Germinal center (tissue), 1 donor: ENCODE measurements at places on chromosomes 16 and 17.

DNA sequence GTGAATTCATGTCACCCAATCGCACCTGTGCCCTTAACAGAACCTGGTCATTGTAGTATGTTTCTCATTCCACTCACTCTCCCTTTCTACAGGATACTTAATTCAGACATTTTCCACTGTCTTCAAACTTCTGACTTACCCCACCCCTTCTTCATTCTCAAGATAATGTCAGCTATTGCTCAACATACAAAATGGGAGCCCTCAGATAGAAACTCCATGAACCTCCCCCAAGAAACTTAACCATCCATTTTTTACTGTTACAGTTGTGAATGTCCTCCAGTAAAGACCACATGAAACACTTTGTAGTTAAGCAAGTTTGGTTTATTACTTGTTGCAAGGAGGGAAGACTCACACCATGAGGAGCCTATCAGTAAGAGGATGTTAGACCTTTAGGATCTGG lies 22.1 kb upstream of the ARHGAP17 start:
- no peak for DNase-seq

DNA sequence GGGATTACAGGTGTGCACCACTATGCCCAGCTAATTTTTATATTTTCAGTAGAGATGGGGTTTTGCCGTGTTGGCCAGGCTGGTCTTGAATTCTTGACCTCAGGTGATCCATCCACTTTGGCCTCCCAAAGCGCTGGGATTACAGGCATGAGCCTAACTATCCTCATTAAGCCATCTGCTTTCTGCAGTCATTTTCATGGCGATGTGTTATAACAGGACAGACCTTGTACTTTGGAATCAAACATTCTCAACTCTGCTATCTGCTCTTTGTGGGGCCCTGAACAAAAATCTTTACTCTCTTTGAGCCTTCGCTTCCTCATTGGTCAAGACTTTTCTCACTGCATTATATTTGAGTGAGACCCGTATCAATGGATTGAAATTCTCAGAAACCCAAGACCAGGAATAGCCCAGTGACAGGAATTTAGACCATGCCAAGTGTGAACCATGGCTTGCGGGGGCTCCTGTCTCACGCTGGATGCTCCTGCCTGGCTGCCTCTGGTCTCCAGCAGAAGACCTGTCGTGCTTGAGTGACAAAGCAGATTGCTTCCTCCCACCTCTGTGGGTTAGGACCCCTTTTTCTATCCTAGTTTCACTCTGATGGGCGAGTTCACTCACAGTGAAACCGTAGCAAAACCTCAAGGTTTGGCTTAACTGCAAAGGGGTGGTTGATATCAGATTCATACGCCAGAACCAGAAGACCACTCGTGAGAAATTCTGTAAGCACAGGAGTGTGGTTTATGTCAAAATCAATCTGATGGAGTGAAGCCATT lies 519.1 kb downstream of the MAF start:
- DNase-seq: no peak

- no peak for DNase-seq
Measured at GRCh38 chr16:67216612-67217490, 10.1 kb upstream of the TMEM208 start.

DNA sequence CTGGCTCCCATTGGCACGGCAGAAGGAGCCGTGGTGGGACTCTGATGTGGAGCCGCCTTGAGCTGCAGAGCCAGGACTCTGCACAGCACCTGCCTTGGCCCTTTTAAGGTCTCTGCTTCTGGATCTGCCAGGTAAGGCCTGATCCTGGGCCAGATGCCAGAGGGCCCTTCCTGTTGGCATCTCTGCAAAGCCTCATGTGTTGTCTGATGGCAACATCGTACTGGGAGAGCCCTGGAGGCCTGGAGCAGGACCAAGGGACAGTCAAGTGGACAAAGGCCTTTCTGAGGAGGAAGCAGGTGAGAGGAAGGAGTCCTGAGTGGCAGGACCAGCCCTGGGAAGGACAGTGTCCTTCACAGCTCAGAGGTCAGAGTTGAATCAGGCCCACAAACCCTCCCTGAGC lies 26.1 kb downstream of the SOCS1 start:
- no peak for DNase-seq

DNA sequence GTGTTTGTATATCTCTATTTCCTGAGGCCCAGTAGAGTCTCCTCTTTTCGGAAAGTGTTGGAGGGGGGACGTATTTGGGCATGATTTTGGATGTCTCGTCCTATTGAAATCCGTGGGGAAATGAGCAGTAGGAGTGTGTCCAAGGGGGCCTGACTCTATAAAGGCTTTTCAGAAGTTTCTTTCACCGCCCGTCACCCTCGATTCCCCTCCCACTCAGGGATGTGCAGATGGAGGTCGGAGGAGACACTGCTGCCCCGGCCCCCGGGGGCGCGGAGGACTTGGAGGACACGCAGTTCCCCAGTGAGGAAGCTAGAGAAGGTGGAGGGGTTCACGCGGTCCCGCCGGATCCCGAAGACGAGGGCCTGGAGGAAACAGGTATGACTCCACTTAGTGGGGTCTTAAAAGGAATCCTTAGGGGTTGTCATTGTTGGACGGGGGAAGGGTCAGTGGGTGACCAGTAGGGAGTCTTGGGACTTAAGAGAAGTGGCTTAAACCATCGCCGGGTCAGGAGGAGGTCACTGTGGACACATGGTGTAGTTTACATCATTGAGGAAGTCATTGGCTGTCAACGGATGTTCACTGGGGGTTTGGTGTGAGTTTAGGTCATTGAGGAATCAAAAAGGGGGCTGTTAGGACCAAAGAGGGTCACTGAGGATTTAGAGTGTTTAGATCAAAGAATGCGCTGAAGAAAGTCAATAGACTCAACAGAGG lies 424 bp downstream of the MON1B start:
- DNase-seq: peak; percentile 33

GRCh38 chr17:36048066-36048465 lies 16.0 kb upstream of the CCL18 start:
- DNase-seq: no peak

- no peak for DNase-seq
Measured at GRCh38 chr17:5899496-5900195, 170.5 kb upstream of the WSCD1 start.

- no peak for DNase-seq
Measured at GRCh38 chr17:12680407-12680897, 14.8 kb downstream of the MYOCD start.

DNA sequence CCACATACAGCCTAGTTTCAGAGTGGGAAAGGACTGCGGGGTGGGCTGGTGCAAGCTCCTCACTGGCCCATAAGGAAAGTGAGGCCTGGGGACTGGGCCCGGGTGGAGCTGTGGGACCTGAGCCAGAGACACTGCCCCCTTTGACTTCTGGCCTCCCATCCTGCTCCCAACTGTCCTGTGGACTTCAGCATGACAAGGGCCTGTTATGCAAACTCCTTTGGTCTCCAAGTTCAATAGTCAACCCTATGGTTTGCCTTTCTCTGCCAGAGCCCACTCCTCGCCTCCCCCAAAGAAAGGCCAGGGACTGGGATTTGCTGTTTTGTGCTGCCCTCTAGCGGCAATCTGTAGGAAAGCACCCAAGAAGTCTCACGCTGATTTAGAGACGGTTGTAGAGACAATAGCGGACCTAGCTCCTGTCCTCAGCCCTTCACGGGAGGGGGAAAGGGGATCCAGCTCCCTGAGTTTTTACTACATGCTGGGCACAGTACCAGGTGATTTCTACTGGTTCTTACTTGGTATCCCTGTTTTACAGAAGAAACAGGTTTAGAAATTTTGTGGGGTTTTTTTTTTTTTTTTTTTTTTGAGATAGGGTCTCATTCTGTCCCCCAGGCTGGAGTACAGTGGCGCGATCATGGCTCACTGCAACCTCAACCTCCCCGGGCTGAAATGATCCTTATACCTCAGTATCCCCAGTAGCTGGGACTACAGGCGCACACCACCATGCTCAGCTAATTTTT lies 1.2 kb upstream of the TLCD3B start:
- peak; percentile 71 for DNase-seq

- no peak for DNase-seq
Measured at GRCh38 chr17:75885431-75885830, 7.0 kb upstream of the TRIM47 start.

DNA sequence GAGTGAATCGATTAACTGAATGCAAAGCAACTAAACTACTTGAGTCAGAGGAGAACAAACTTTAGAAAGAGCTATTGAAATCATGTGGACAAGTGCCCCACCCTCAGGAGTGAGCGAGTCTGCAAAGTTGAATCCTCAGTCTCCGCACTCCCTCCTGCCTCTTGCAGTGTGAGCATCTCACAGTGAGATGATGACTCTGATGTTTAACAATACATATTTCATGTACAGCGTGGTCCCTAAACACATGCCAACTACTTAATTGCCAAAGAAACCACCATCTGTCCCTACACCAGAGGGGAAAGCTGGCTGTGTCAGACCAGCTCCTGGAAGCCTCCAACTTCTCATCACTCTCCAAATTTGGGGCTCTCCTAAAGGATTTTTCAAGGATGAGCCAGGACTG lies 31.2 kb downstream of the PIMREG start:
- no peak for DNase-seq
